Neural progenitor cell (in vitro differentiated cells): ENCODE measurements at places on chromosomes 16 and 17.

GRCh38 chr17:42953669-42954068 lies 10.6 kb downstream of the AARSD1 start:
- DNase-seq = no peak

DNA sequence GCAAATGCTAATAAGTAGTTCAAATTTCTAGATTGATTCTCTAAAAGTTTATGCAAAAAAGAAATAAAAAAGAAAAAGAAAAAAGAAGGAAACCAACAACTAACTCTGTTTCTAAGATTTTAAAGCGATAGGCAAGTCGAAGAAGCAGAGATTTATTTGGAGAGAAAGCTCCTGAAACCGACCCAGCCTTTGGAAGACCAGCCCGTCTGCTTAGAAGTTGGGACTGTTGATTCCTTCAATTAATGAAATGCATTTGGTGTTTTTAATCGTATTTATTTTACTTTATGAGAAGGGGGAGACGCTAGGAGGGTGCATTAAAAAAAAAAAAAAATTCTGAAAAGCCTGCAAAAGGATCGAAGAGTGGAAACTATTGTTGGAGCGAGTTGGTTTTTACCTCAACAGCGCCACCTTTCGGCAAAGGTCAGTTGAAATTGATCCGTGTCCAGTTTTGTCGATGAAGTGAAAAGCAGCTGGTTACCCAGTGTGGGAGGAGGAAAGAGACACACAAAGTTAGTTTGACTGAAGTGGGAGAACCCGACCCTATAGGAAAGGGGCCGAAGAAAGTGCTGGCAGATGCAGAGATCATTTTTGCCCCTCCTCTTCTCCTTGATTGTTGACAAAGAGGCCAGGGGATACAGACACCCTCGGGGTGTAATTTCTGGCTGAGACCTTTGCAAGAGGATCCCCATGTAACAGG lies 1.5 kb upstream of the MAF start:
- DNase-seq = peak; percentile 86

- no peak for DNase-seq
These were observed 267.2 kb downstream of the PARN start for GRCh38 chr16:14362774-14363371.

DNA sequence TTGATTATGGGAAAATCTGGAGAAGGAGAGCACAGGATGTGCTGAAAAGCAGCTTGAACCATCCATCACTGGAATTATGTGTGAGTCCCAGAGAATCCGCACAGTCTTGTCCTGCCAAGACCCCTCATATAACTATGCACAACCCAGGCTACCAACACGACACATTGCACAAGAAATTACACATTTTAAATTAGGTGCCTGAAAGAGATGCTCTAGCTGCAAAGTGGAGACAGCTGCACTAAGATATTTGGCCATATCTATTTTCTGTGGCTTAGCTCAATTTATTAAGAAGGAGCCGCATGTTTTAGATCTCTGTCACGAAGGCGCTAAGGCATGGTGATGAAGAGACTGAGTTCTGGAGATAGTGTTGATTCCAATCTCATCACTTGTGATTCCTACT lies 1308.4 kb downstream of the CDH8 start:
- DNase-seq = no peak

DNA sequence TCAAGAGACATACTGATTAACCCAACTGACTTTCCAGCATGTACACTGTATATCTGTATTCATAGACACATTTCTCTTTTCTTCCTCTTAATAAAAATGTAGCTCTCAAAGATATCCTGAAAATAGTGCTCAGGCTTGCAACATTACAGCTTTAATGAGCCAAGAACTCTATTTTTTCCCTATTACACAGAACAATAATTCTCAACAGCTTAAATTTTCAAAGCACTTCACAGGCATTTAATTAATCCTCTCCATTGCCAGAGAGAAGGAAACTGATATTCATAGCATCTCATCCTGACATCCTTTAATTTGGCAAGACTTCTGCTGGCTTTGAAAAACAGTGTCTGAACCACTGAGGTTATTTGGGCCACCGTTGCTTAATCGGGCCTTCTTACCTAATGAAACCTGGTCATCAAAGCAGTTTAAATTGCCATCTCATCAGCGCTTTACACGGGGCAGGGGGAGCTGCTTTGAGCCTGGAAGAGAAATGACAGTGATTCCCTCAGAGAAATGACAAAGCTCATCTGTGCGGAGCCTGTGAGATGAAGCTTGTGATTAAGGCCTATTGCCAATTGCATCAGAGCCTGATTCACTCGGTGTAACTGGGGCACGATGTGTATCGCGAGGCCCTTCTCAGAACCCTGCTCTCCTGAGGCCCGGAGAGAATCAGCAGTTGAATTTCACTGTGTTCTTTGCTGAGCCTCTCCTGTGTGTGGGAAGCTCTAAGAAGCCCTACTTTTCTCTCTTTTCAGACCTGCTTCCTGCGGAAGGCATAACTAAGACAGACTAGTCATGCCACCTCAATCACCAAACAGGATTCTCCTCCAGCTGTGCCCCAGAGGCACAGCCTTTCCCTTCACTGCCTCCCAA lies 8.5 kb upstream of the SIAH1 start:
- no peak for DNase-seq

GRCh38 chr17:82204831-82205719 lies 7.6 kb downstream of the CCDC57 start:
- DNase-seq = no peak

DNA sequence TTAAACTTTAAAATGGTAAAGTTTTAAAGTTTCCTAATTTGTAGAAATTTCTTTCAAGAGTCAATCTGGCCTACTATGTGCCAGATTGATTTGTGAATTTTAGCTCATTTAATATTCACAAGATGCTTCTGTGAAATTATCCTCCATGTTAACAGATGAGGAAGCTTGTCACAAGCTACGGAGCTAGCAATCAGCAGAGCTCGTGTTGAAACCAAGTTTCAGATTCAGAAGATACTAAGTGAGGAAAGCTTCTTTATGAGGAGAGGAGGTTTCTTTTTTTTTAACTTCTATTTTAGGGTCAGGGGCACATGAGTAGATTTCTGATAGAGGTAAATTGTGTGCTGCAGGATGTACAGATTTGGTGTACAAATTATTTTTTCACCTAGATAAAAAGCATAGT lies 135.9 kb downstream of the HS3ST4 start:
- DNase-seq = no peak

DNA sequence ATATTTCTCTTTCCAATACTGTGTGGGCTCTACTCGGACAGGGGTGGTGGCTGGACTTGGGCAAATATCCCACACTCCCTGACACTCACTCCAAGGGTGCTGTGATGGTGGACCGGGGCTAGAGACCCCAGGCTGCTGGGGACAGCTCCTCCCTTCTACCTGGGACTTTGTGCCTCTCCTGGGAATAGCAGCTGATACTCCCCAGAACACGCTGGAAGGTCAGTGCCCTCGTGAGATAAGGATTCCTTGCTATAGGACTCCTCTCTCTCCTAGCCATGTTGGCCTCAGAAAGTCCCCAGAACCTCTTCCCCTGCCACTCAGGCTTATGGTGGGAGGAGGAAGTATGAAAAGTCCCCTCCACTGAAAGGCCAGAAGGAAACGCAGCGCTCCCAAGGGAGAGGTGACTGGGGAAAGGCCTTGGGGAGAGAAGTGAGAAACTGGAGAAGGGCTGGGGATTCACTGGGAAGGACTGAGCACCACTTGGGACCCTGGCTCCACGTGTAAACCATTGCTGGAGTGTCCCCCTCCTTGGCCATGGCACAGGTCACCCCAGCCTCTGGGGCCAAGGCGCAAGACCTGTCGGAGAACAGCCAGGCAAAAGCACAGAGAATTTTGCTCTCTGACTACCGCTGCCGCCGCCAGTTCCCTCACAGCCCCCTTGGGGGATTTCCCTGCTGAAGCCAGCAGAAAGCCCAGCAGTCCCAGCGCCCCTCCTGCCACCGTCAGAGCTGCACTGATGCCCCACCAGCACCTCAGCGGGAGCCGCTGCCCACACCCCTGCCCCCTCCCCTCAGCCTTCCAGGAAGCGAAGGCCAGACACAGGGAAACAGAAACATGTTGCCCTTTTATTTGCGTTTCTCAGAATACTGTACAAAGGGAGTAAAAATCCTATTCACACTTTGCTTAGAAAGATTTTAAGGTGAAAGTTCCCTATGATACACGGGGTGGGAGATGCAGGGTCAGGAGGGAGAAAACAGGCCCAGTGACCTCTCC lies 2.1 kb upstream of the GSDMB start:
- no peak for DNase-seq

DNA sequence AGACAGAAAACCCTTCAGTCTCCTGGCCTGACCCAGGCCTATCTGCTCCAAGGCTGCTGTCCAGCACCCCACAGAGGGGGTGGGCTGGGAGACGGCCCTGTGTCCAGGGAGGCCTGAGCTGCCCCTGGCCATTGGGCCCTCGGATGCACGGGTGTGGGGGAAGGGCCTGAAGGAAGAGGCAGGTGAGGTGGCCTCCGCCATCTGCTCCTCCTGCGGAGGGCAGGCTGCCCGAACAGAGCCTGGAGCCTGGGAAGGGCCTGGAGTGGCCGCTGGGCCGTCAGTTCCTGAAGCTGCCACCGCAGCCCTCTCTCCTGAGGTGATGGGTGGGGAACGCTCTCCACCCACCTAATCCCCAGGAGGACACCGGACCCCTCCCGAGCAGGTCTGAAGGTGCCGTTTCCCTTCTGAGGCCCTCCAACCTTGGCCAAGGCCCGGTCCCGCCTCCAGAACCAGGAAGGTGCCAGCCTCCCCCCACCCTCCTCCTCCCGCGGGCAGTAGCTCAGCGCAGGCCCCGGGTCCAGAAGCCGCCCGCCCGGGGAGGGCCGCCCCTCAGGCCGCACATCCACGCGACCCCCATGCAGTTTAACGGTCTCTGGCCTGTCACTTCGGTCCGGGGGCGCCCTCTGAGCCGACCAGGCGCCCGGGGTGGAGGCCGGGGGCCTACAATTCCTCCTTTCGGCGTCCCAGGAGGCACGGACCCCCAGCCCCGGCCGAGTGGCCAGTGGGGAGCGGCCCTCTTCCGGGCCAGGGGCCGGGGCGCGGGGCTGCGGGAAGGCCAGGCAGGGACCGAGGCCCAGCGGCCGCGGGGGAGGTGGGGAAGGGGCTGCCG lies 835 bp downstream of the FBXL16 start:
- DNase-seq = peak; percentile 40

- DNase-seq = no peak
These were observed 38.2 kb downstream of the METRNL start for GRCh38 chr17:83117583-83117982.

GRCh38 chr17:80145076-80146075 lies 1.6 kb downstream of the EIF4A3 start:
- no peak for DNase-seq

DNA sequence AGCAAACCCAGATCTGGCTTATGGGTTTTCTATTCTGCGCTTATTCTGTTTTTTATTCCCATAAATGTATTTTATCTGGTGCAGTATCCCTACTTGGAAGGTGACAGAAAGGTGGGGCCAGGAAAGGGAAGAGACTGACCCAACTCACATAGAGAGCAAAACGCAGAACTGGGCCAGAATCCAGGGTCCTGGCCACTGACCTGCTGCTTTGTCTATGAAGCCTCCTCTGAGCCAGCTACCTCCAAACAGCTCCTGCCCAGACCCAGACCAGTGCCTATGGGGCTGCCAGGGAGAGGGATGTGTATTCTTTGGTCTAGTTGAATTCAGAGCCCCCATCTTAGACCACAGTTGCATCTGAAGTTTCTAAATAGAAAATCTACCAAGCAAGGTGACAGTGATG lies 36.4 kb upstream of the CES5A start:
- no peak for DNase-seq

DNA sequence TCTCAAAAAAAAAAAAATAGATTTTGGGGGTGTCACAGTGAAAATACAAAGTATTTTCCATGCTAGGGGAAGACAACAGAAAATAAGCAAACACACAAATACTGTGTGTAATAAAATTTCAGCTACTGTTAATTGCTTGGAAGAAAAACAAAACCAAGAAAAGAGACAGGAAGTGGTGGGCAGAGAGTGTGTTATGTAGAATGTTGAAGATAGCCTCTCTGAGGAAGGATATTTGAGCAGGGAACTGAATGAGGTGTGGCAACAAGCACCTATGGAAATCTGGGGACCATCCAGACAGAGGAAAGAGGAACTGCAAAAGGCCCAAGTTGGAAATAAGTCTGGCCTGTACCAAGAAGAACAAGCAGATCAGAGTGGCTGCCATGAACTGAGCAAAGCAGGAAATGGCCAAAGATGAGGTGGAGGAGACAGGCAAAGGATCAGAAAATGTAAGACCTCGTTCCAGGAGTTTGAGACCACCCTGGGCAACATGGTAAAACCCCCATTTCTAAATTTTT lies 7.8 kb upstream of the USP31 start:
- no peak for DNase-seq

DNA sequence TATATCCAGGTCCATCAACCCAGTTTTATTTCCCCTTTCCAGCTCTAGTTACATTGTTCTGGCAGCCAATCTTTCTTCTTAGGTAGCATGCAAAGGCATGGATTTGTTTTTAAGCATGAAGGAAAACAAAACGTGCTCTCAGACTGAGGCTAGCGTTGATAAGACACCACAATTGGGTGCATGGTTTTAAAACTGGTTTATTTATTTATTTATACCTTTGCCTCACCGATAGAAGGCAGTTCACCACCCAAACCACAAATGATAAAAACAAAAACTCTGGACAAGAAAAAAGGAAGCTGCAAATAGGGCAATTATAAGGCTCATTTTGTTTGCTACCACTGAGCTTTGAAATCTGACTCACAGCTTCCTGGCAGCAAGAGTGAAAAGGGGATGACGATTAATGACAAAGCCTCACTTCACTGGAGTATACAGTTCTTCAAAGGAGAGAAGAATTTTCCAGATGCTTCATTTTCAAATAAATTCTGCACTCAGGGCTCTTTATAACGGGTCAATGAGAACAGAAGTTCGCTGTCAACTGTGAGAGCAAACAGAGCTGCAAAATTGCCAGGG lies 278.4 kb upstream of the IRX5 start:
- no peak for DNase-seq

- no peak for DNase-seq
These were observed 26.7 kb upstream of the TRAP1 start for GRCh38 chr16:3744018-3744417.

GRCh38 chr17:50944054-50944901 lies 78.1 kb upstream of the TOB1 start:
- DNase-seq = peak; percentile 75
